GM19239 (cell line): ENCODE measurements at places on chromosomes 3 and 15.

DNA sequence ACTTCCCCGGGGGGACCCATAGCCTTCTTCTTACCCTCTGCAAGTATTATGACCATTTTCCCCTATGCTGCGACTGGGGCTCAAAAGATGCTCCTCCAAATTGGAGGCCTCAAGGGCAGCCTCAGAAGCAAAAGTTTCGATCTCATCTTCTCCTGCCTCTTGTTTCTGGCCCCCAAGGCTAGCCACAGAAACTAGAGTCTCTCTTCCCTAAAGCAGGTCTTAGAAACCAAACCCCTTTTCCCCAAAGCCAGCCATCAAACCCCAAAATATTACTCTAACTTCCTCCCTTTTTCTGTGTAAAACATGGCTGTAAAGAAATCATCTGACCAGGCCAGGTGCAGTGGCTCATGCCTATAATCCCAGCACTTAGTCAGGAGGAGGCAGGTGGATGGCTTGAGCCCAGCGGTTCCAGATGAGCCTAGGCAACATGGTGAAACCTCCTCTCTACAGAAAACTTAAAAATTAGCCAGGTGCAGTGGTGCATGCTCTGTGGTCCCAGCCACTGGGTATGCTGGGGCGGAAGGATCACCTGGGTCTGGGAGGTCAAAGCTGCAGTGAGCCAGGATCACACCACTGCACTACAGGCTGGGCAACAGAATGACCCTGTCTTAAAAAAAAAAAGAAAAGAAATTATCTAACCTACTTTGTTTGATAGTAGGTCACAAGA, 36.7 kb upstream of the MFGE8 start:
- DNase-seq = no peak

- no peak for DNase-seq
These were observed 32.6 kb downstream of the PSMD6 start for GRCh38 chr3:63990733-63991132.

GRCh38 chr3:14335774-14336748, 66.3 kb upstream of the SLC6A6 start:
- no peak for DNase-seq

- no peak for DNase-seq
These were observed 543.5 kb downstream of the GABRG3 start for GRCh38 chr15:27514526-27514925.

- DNase-seq = no peak
These were observed 14.5 kb upstream of the KBTBD12 start for GRCh38 chr3:127900536-127900935.

- DNase-seq = no peak
These were observed 508.6 kb downstream of the FHIT start for GRCh38 chr3:60742606-60743145.

DNA sequence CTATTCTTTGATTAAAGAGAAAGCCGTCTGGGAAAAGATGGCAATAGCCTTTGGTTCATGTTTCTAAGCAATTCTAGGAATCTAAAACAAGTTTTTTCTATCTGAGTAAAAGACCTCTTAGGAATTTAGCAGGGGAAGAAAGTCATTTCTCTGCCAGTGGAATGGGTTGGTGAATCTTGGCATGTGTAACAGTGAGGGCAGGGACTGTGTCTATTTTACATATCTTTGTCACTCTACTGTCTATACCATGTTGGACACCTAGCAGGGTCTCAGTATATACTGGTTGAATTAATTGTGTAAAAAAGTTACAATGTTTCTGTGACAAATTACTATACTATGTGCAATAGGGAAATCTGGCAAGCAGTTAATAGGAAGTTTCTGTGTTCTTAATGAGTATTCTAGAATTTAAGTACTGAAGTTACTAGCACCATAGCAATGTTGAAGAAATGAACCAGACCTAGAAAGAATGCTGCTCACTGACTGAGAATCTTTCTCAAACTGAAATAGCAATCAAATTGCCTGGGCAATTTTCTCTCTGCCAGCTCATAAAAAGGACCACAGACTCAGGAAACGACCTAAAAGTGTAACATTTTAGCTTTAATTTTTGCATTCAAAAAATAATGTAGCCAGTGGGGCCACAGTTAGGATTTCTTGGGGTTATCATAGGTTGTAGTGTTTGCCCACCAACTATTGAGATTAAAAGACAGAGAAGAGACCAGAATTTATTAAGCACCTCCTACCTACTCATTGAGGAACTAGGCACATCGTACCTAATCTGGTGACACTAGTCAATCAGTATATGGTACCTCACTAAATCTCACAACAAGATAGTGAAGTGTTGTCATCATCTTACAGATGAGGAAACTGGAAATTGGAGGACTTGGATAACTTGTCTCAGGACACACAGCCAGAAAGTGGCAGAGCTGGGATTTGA, 56.2 kb upstream of the LEKR1 start:
- no peak for DNase-seq

GRCh38 chr3:82005266-82005665, 243.8 kb upstream of the GBE1 start:
- no peak for DNase-seq
